Renal cortical epithelial cell (primary cell): ENCODE measurements at places on chromosomes 1 and 21.

GRCh38 chr1:77459881-77460280 lies 178.1 kb downstream of the AK5 start:
- DNase-seq: peak; percentile 29

- DNase-seq: peak; percentile 3
These were observed 67.5 kb upstream of the RNPC3 start for GRCh38 chr1:103457886-103458455.

- DNase-seq: peak; percentile 60
These were observed 31.2 kb downstream of the FMN2 start for GRCh38 chr1:240122639-240123613.

DNA sequence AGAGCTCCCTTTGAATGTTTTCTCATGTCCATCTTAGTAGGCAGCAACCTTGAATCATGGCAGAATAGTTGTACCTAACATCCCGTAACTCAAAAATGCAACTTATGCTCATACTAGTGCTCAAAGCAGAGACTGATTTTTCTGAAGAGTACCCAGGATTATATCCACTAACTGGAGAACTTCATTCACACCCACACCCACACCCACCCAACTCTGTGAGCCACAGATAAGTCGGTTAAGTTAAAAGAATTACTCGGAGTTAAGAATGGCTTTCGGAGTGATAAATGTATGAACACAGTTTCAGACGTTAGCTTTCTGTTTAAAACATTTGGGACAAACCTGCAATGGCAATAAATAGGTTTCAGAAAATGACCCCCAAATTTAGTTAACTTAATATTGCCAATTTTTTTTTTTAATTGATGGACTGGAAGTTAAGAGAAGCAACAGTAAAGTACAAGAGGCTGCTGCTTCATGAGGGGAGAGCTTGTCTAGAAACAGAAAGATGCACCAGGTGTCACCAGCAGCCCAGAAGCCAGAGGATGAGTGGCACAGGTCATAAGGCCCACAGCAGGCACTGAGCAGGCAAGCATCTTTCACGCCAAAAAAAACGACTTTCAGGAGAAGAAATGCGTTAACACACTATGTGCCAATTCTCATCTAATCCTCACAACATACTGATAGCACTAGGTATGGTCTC lies 48.4 kb upstream of the C1orf198 start:
- no peak for DNase-seq

DNA sequence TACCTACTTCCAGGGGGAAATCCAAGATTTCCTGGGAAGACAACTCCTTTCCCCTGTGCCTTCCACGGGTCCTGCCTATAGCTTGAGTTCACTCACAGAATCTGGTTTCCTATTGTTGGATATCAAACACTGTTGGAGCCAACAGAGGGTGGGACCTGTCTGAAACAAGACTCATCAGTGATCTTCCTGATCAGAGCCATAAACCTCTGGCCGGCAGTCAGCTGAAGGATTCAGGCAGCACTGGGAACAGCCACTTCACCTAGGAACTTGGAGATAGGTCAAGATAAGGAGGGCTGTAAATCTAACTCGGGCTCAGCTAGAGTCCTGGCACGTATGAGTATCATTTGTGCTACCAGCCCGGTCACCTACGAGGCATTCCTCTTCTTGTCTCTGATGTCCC lies 23.3 kb downstream of the SH3BP5L start:
- DNase-seq: no peak

GRCh38 chr1:189764391-189765320 lies 713.0 kb downstream of the BRINP3 start:
- no peak for DNase-seq

DNA sequence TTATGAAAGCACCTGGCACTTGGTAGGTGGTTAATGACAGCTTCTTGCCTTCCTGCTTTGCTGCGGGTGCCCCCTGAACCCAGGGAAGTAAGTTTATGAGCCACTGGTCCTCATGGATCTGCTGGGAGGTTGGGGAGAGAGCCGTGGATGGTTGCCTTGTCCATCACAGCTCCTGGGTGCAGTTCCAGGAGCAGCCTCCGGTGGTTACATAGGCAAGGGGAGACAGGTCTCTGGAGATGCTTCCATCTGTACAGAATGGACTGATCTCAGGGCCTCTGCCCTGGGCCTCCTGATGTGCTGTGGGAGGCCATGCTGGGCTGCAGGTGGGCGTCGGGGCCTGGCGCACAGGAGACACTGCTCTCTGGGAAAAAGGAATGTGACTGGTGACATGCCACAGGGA lies 31.6 kb upstream of the ARHGEF10L start:
- no peak for DNase-seq

DNA sequence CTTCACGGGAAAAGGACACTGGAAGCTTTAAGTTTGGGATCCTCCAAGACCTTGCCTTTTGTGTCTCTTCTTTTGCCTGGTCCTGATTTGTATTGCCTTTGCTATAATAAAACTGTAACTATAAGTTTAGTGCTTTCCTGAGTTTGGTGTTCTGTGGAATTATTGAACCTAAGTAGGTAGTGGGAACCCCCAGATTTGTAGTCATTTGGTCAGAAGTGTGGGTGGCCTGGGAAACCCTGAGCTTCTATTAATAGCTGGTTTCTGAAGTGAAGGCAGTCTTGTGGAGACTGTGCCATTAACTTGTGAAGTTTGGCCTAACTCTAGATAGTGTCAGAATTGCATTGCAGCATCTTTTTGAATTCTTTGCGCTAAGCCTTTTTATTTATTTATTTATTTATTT lies 6.8 kb upstream of the MYCL start:
- DNase-seq: no peak

GRCh38 chr1:38114241-38115026 lies 67.8 kb upstream of the POU3F1 start:
- no peak for DNase-seq

DNA sequence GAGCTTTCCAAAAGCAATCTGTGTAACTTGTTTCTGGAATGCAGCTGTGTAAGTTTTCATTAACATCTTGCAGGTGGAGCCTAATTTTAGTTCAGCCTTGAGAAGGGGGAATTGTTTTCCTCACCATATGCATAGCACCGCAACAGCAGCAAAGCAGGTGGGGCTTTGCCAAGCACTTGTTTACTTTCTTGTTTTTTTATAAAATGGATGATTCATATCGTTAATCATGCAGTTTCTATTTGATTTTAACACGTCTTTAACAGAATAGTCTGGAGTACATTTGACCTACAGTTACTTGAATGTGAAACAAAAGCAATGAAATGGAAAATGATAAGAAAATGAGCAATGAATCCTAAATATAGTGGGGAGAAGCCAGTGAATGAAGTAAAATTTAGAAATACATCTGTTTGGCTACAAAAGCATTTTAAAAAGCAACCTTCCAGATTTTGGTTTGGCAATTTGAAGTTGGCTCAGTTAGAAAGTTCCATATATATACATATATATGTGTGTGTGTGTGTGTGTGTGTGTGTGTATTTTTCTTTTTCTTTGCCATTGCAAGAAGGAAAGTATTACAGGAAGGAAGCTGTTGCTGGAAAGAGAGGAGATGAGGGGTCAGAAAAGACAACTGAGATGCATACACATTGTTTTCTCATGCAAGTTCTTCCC lies 119.0 kb upstream of the ADGRL2 start:
- peak; percentile 84 for DNase-seq

DNA sequence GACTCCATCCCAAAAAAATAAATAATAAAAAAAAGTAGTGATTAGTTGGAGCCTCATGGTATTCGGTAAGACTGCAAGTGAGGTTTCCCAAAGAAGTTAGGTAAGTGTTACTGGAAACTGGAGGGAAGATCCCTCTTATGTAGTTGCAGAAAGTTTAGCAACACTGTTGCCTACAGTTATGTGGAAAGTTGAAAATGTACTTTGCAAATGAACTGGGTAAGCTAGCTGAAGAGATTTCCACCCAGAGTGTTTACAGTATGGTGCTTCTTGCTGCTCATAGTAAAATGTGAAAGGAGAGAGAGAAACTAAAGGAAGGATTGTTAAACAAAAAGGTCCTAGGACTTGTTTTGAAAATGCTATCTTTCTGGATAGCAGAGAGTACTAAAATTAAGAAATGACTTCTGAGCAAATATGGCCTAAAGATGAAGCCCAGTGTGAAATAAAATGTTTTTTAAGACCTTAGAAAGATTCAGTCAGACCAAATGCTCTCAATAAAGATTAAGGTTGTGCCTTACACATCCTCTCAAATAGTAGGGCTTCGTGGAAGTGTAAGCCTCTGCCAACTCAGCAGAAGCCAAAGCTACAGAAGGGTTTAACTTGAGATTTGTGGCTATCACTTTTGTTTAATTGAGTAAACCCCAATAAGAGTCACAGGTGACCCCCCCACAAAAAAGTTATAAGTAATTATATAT lies 31.5 kb downstream of the RPS6KC1 start:
- no peak for DNase-seq

- DNase-seq: no peak
These were observed 2.1 kb downstream of the HEYL start for GRCh38 chr1:39637361-39637760.

DNA sequence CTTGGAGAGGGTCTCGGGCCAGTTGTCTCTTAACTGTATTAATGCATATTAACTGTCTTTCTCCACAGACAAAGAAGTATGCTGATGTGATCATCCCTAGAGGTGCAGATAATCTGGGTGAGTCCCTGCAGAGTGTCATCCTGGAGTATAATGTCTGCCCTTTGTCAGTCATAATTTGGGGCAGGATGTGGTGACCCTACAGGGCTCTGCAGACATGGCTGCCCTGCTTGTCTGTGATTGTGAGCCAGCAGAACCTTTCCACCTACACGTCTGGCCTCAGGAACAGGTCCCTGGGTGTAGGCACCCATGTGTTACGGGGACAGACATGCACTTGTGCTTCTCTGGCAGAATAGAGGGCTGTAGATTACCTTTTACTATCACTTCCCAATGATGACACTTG lies 78.4 kb downstream of the UCK2 start:
- DNase-seq: no peak

- DNase-seq: no peak
These were observed 14.8 kb upstream of the FAM163A start for GRCh38 chr1:179728271-179728670.

DNA sequence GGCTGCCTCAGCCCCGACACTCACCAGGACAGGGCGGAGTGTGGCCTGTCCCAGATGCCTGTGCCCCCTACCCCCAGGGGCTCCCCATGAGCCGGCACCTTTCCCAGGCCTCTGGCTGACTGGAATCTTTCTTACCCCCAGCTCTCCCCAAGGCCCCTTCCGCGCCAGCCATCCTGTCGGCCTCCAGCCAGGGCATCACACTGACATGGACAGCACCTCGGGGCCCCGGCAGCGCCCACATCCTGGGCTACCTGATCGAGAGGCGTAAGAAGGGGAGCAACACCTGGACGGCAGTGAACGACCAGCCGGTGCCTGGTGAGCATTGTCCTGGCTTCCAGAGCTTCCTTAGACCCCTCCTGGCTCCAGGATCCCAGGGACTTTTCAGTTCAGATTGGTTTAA lies 26.5 kb downstream of the IGFN1 start:
- DNase-seq: no peak

DNA sequence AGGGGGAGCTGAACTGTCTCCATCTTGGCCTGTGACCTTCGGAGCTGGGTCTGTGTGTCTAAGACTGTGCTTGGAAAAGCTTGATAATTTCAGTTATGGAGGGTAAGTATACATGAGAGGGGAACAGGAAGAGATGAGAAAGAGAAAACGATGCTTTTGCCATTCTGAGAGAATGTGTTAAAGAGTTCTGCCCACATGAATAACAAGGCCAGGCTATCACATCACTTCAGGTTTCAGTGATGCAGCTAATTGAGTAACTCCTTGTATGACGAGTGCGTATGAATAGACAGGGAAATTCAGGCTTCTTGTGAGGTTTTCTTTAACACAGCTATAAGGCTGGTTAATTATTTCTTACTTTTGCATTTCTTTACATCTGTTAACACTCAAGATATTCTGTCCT lies 81.0 kb downstream of the PLPPR5 start:
- no peak for DNase-seq

DNA sequence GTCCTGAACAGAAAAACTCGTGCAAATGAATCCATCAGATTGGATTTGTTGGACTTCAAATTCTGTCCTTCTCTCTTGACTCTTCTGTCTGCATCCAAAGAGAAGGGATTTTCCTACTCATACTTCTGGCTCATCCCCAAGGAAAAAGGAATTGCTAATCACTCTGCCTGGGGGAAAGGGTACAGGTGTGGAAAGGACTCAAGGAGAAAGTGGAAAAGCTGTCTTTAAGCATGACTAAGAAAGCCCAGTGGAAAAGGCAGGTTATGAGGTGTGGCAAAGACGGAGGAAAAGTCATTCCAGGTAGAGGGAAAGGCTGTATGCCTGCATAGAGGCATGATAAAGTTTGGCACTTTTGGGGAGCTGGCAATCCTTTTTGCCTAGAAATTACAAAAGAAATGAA lies 43.4 kb downstream of the PTGS2 start:
- DNase-seq: no peak

GRCh38 chr1:237235091-237235490 lies 193.1 kb downstream of the RYR2 start:
- no peak for DNase-seq

DNA sequence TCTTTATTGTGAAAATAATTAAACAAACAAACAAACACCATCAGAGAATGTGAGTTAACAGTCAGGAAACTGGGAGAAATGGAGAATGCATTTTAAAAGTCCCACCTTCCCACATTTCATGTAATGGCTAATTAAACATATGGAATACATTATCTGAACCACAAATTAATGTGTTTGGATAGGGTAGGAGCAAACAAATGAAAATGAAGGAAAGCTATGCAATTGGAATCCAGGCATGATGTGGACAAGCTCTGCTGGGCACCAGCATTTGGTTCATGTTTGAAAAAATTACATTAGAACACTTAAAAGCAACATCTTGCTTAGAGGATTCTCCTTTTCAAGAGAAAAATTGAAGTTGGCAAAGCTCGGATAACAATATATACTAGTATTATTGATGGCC lies 628.1 kb downstream of the LMO4 start:
- peak; percentile 39 for DNase-seq

DNA sequence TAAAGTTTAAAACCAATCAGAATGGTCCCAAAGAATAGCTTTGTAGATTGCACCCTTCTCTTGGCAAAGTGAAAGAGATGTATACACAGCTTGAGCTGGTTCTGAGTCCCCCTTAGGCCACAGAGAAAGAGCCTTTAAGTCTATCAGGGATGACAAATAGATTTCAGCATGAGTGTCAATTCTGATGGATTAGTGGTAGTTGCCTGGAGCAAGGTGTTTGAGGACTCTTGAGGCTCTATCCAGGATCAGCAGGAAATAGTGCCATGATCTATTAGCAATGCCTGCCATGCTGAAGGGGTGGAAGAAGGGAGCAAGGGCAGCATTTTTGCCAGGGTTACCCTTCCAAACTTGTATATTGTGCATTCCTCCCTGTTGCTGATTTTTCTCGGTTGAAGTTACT lies 116.6 kb downstream of the ATG4C start:
- DNase-seq: no peak

GRCh38 chr1:27348861-27349783 lies 7.3 kb downstream of the SYTL1 start:
- no peak for DNase-seq

- DNase-seq: no peak
These were observed 10.7 kb downstream of the TUT4 start for GRCh38 chr1:52542085-52542688.

GRCh38 chr1:85102479-85102878 lies 54.2 kb upstream of the MCOLN3 start:
- no peak for DNase-seq
